ENCODE measurements at places on chromosomes 5 and 9.

GRCh38 chr9:113920872-113921271, 44.8 kb downstream of the ZNF618 start:
- DNase-seq = no peak

GRCh38 chr5:126438267-126438666, 15.1 kb downstream of the GRAMD2B start:
- DNase-seq = no peak

DNA sequence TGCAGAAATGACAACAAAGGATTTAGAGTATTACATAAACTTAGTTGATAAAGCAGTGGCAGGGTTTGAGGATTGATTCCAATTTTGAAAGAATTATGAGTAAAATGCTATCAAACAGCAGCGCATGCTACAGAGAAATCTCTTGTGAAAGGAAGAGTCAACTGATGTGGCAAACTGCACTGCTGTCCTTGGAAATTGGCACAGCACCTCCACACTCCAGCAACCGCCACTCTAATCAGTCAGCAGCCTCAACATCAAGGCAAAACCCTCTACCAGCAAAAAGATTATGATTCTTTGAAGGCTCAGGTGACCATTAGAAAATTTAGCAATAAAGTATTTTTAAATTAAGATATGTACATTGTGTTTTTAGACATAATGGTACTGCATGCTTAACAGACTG, 66.4 kb downstream of the AUH start:
- DNase-seq = no peak

GRCh38 chr5:10789021-10789420, 28.0 kb upstream of the DAP start:
- no peak for DNase-seq

GRCh38 chr9:122219856-122220672, 8.7 kb downstream of the LHX6 start:
- DNase-seq = no peak

DNA sequence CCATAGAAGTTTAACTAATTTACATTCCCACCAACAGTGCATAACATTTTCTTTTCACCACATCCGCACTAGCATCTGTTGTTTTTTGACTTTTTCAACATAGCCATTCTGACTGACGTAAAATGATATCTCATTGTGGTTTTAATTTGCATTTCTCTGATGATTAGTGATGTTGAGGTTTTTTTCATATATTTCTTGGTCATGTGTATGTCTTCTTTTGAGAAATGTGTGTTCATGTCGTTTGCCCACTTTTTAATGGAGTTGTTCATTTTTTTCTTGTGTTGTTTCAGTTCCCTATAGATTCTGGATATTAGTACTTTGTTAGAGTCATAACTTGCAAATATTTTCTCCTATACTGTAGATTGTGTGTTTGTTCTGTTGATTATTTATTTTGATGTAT, 163.4 kb downstream of the FER start:
- no peak for DNase-seq

DNA sequence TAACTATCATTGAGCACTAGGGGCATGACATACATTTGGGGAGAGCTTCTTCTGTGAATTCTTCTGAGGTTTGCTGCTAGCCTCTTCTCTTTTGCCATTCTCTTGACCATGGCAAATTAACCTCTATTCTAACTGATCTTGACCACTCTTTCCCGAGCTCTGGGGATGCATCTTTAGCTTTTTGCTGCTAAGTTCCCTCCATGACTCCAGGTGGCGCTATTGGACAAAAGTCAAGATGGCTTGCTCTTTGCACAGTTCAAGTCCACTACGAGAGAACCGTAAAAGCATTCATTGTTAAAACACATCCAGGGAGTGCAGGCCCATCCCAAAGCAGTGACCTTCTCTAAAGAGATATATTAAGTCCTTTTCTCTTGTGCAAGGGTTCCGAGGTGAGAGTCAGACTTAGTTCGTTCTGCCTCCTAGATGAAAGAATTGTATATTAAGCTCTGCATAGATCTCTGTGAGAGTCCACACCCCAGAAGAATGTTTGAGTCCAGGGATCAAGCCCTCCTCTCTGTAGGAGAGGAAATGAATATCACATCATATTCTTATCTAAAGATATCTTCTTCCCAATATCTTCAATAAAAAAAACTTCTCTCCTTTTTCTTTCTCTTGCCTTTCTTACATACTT, 1152.9 kb upstream of the CDH6 start:
- DNase-seq = no peak

- DNase-seq = no peak
Measured at GRCh38 chr5:178291969-178292825, 59.6 kb upstream of the PHYKPL start.

DNA sequence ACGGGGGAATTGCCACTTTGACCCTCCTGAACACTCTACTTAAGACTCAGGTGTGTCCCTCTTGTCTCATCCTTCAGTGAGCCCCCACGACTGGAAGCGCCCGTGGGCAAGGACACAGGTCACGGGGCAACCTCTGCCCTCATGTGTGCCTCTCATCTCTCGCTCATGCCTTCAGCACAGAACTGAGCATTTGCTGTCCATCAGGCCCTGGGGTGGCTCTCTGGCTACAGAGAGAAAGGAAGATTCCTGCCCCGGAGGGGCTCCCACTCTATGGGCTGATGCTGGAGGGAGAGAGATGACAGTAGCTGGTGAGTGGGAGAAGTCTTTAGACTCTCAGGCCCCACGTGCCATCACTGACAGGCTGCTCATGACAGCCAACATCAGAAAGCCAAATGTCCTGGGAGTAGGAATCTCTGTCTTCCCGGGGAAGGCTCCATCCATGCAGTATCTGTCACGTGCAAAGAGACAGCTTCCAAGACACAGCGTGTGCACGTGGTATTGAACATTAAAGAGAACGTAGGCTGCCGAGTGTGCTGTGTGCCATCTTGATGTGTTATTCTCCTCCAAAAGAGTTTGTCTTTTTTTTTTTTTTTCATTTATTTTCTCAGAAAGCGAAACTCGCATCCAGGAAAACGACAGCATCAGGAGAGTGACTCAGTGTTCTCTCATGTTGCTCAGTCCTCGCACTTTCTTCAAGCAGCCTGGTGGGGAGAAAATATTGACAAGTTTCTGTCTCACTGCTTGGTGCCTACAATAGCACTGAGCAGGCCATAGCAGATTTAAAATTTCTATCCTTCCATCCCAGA, 190.5 kb downstream of the GAS1 start:
- DNase-seq = no peak

DNA sequence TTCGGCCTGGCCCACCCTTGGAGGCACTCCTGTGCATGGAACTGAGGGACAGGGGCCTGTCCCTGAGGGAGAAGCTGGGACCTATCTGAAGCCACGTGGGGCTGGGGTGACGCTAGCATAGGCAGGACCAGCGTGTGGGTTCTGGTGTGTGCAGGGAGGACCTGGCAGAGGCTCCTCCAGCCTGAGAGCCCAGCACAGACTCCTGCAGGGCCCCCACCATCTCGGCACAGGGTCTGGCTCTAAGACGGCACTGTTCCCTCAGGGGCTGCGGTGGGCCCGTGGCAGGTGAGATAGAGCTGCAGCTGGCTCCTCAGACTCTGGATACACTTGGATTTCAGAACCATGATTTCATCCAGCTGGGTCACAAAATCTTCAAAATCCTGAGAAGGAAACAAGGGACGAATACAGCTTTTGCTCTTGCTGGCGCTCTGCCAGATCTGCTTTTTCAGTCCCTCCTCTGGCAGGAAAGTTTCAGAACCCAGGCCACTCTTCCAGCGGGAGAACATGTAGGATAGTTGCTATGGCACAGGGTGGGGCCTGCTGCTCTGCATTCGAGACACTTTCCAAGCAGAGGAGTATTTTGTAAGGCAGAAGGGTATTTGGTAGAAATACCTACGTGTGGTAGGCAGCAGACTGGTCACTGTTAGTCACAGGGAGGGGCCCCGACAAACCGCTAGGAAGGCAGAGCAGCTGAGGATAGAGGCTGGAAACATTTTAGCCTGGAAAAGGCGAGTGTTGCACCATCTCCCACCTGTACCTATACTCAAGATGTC, 74.7 kb downstream of the KIF24 start:
- no peak for DNase-seq

- no peak for DNase-seq
Measured at GRCh38 chr9:119852390-119852789, 483.2 kb upstream of the BRINP1 start.

DNA sequence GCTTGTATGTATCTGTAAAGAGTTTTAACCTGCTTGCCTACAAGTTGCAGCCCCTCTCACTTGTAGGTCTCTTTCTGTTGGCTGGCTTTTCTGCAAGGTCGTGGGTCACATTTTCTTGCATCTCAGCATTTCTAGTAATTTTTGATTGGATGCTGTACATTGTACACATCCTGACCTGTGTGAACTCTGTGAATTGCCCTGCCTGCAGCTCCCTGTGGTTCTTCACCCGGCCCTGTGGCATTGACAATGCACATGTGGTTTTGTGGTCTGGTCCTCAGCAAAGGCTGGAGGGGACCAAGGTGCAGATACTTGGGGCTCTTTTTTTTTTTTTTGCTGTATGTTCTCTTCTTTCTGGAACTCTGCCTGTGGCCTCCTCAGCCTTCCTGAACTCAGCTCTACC, 53.6 kb downstream of the WNK2 start:
- DNase-seq = peak; percentile 25

GRCh38 chr5:115623658-115624057, 2.2 kb downstream of the TMED7 start:
- no peak for DNase-seq

DNA sequence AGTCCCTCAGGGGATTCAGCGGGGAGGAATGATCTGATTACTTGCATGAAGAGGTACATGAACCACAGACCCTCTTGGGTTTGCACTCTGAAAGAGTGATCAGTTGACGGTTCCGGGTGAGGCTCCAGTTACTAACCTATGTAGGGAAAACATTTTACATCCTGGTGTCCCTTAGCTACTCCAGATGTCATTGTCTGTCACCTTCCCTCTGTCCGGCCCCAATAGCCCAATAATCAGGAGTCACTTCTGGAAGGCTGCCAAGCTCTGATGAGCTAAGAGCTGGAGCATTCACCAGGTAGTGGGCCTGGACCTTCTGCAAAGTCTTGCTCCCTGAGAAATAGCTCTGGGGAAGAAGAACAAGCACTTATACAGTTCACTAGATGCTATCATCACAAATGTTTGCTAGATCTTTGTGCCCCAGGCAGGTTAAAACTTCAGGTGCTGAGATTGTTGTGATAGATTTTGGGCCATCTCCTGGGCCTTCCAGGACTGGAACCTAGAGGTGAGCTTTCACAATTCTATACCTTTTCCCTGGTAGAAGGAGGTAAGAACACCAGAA, 64.5 kb downstream of the ENTREP1 start:
- DNase-seq = no peak

GRCh38 chr5:74275171-74275992, 365.1 kb downstream of the ENC1 start:
- no peak for DNase-seq

- no peak for DNase-seq
Measured at GRCh38 chr9:9817176-9817575, 795.6 kb downstream of the PTPRD start.

DNA sequence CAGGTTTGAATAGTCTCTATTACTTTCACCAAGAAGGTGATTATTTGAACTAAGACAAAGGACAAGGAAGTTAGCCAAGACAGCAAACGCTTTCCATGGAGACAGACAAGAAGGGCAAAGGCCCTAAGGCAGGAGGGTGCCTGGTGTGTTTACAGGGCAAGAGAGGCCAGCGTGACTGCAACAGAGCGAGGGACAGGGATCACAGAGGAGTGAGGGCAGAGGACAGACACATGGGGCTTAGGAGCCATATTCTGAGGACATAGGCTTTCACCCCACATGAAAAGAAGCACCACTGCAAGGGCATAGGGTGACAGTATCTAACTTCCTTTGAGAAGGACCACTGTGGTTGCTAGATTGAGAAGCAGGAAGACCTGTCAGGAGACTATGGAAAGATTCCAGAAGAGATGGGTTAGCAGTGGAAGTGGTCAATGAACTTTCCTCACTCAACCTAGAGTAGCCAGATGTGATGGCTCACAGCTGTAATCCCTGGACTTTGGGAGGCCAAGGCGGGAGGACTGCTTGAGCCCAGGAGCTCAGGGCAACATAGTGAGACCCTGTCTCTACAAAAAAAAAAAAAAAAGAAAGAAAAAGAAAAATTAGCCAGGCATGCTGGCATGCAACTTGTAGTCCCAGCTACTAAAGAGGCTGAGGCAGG, 5.0 kb upstream of the HAVCR1 start:
- no peak for DNase-seq

DNA sequence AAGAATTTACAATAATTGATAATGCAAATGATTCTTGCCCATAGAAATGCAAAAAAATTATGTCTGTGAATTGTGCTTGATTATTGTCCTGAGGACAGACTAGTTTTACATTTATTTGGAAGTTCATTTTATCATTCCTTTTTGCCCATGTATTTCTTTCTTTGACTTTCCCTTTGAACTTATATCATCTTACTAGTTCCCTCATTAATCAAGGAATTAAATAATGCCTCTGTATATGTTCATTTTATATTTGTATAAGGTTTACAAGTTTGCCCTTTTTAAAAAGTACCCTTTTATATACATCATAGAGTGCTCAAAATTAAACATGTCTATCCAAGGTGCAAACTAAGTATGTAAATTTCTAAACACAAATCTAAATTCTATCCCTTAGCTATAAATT, 501.6 kb downstream of the NTRK2 start:
- DNase-seq = no peak

DNA sequence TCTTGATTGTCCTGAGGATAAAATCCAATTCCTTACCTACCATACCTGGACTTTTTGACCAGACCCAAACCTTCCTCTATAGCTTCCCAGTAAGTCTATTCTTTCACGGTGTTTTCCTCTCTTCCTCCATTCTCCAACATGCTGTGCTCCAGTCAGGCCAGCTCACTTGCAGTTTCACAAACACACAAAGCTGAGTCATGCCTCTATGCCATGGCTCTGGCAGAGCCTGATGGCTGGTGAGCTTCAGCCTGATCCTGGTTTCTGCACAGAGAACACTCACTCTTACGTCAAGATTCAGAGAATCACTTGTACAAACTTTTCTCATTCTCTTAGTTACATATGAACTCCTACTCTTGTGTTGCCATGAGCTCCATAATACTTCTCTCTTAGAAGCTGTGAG, 27.7 kb upstream of the PAX5 start:
- DNase-seq = no peak

DNA sequence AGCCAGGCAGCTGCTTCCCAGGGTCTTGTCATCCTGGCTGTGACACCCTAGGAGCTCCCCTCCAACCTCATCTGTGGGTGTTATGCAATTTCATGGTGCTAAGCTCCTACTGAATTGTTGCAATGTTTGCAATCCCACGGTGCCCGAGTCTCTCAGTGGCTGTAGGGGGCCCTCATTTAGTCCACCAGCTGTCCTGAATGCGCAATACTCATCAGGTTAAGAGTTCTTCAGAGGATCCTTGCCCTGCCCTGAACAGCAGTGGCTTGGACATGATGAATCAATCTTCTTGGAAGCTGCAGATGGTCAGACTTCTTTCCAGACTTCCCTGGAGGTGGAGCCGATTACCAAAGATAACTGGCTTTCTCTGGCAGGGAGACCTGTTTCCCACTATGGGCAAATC, 584.1 kb downstream of the CCDC171 start:
- DNase-seq = no peak
